Lung (tissue), 17 donors: ENCODE measurements at places on chromosomes 3 and 15. TPM values are rescaled to one million over a fixed set of nuclear protein-coding genes. Genes with fewer than 3 reads are reported as not detected.

The CAMK1 gene
- 21.7 TPM for total RNA-seq

DNA sequence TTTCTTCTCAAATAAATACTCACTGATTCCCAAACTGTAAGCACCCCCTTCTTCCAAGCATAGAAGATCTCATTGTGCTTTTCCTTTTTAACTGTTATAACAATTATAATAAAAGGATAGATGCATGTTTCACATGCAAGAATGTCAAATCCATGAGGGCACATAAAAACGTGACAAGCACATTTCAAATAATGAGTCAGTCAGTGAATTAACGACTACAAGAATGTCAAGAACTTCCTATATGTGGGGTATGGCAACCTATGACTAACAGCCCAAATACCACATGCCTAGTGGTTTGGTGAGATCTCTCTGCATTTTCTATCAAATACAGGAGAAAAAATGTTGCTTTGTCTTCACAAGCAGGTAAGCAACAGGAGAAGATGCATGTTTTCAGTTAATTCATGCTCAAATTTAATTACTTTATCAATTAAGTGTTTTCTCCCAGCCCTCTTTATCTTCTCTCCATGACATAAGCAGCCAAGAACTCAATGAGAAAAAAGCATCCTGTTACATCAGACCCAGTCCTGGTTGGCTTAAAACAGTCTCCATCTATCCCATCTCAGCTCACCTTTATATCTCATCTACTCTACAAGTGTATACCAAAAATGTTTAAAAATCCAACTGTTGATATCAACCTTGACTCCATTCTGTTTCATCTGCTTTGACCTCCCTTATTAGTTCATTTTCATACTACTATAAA, 181.5 kb upstream of the LMCD1 start:
- no peaks in the 10 kb centered on the region for H3K36me3 ChIP-seq
- no peaks in the 10 kb centered on the region for H3K27me3 ChIP-seq
- H3K4me3 ChIP-seq, result no peak overlapping the region
- no peak overlapping the region for H3K27ac ChIP-seq
- H3K4me1 ChIP-seq, result no peaks in the 10 kb centered on the region

GRCh38 chr15:70062321-70062956, 35.3 kb downstream of the TLE3 start:
- no peak overlapping the region for H3K4me3 ChIP-seq
- peak; percentile 97 for DNase-seq
- peaks cover 6% of the 10 kb centered on the region for H3K4me1 ChIP-seq
- no peaks in the 10 kb centered on the region for H3K27me3 ChIP-seq
- H3K36me3 ChIP-seq, result peaks cover 81% of the 10 kb centered on the region

DNA sequence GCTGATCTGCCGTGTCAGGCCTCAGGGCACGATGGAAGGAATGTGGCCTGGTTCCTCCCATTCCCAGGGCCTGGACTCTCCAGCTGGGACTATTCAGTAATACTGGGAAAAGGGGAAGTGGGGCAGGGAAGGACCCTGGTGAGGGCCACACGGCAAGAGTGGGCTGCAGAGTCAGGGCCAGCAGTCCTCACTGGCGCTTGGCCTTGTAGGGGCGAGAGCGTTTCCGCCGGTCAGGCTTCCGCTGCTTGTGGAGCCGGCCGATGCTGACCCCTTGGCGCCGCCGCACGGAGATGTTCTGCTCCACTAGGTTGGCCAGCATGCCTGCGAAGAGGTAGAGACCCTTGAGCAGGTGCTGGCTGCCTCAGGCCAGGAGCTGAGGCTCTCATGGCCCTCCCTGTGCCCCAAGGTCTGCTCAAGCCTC, 42.8 kb downstream of the SEMA3G start:
- no peak for DNase-seq
- H3K27me3 ChIP-seq, result no peaks in the 10 kb centered on the region
